ENCODE measurements at places on chromosomes 16 and 17. TPM values are rescaled to one million over a fixed set of nuclear protein-coding genes. Genes with fewer than 3 reads are reported as not detected.

DNA sequence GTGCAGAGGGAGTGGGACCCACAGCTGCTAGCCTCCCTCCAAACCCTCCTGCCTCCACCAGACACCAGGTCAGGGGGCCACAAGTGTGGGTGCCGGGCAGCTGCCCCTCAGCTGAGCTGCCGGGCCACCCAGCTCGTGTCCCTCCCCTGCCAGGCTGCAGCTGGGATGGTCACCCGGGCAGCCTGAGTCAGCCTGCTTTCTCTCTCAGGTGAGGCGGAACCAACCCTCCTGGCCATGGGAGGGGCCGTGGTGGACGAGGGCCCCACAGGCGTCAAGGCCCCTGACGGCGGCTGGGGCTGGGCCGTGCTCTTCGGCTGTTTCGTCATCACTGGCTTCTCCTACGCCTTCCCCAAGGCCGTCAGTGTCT is 6.9 kb downstream of the SLC16A3 start:
- no peak for DNase-seq

Gene CBLN1
- 1.9 TPM for polyA plus RNA-seq

Gene TAT
- not detected for polyA plus RNA-seq

Gene KRTAP9-2
- not detected for polyA plus RNA-seq

DNA sequence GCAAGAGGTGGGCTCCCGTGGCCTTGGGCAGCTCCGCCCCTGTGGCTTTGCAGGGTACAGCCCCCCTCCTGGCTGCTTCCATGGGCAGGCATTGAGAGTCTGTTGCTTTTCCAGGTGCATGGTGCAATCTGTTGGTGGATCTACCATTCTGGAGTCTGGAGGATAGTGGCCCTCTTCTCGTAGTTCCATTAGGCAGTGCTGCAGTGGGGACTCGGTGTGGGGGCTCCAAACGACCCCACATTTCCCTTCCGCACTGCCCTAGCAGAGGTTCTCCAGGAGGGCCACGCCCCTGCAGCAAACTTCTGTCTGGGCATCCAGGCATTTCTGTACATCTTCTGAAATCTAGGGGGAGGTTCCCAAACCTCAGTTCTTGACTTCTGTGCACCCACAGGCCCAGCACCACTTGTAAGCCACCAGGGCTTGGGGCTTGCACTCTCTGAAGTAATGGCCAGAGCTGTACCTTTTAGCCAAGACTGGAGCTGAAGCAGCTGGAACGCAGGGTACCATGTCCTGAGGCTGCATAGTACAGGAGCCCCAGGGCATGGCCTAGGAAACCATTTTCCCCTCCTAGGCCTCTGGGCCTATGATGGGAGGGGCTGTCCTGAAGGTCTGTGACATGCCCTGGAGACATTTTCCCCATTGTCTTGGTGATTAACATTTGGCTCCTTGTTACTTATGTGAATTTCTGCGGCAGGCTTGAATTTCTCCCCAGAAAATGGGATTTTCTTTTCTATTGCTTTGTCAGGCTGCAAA is 6.0 kb downstream of the PRKAR1A start:
- no peak for DNase-seq

DNA sequence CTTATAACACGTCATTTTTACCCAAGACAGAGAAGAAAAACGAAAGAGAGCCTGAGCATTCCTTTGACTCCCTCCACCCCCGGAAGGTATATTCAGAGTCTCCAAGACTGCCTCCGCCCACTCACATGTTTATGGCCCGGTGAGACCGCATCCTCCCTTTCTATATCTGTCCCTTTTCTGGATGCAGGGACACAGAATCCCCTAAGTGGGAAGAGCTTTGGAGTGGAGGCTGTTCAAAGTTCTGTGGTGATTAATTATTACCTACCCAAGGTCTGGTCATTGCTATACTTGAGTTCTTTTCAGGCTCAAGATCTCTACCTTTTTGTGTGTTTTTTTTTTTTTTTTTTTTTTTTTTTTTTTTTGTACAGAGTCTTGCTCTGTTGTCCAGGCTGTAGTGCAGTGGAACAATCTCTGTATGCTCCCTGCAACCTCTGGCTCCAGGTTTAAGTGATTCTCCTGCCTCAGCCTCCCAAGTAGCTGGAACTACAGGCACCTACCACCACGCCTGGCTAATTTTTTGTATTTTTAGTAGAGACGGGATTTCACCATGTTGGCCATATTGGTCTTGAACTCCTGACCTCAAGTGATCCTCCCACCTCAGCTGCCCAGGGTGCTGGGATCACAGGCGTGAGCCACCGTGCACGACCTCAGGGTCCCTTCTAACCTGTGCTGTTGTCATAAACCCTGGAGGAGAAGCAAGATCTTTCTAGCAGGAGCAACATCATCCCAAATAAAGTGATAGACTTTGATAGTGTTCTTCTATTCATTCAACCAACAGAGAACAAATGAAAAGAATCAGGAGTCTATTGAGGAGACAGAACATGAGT is 407.1 kb downstream of the WWOX start:
- no peak for DNase-seq

Gene RDM1
- polyA plus RNA-seq, result not detected

GRCh38 chr17:56937687-56938086 is 23.2 kb downstream of the COIL start:
- DNase-seq, result no peak

GRCh38 chr17:1123921-1124715 is 55.7 kb downstream of the ABR start:
- DNase-seq, result no peak

GRCh38 chr17:39744836-39745215 is 7.1 kb downstream of the GRB7 start:
- no peak for DNase-seq

Gene EXOC3L1
- polyA plus RNA-seq, result 7.0 TPM

GRCh38 chr16:82523815-82524214 is 103.0 kb upstream of the CDH13 start:
- DNase-seq, result no peak

Gene PPP1R27
- not detected for polyA plus RNA-seq

- DNase-seq, result no peak
Observed at GRCh38 chr17:14792746-14793145, 472.4 kb downstream of the PMP22 start.

Gene MT4
- not detected for polyA plus RNA-seq

DNA sequence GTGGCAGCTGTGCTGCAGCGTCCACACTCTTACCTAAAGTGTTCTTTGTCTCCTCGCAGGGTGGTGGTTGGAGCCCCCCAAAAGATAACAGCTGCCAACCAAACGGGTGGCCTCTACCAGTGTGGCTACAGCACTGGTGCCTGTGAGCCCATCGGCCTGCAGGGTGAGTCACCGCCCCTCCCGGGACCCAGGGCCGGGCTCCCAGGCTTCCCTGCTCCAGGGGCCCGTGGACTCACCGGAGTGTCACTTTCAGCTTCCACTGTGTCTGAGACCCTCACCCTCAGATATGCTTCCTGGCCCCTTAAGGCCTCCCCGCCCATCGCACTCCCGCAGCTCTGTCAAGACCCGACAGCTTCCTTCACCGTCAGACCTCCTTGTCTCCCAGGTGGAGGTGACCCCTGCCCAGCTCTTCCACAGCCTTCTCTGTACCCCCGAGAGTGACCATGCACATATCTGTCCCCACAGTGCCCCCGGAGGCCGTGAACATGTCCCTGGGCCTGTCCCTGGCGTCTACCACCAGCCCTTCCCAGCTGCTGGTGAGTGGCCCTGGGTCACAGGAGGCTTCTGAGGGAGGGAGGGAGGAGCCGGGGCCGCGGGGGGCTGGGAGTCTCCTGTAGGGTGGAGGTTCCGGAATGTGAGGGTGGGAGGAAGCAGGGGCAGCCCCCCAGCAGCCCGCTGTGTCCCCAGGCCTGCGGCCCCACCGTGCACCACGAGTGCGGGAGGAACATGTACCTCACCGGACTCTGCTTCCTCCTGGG is 1.8 kb downstream of the ITGAX start:
- no peak for DNase-seq

GRCh38 chr17:79658811-79659207 is 48.0 kb upstream of the RBFOX3 start:
- no peak for DNase-seq

DNA sequence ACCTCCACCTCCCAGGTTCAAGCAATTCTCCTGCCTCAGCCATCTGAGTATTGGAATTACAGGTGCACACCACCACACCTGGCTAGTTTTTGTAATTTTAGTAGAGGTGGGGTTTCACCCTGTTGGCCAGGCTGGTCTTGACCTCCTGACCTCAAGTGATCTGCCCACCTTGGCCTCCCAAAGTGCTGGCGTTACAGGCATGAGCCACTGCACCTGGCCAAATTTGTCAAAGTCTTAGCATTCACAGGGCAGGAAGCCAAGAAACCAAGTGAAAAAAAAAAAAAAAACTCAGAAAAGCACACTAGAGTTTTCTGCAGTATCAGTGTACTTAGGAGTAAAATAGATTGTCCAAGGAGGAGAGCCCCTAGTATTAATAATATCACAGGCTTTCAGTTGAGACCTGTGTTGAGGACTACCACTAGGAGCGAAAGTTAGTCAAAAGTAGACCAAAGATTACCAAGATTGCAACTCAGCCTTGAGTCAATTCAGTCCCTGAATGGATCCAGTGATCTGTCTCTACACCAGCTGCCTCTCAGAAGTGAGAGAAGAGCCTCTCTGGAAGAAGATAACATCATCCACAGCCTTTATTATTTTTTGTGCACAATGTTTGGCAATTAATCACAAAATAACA is 159.7 kb downstream of the CEP112 start:
- no peak for DNase-seq

Gene SPATA2L
- 15.0 TPM for polyA plus RNA-seq

GRCh38 chr16:85637808-85638647 is 24.9 kb downstream of the GSE1 start:
- no peak for DNase-seq

Gene TMEM100
- 5.3 TPM for polyA plus RNA-seq

DNA sequence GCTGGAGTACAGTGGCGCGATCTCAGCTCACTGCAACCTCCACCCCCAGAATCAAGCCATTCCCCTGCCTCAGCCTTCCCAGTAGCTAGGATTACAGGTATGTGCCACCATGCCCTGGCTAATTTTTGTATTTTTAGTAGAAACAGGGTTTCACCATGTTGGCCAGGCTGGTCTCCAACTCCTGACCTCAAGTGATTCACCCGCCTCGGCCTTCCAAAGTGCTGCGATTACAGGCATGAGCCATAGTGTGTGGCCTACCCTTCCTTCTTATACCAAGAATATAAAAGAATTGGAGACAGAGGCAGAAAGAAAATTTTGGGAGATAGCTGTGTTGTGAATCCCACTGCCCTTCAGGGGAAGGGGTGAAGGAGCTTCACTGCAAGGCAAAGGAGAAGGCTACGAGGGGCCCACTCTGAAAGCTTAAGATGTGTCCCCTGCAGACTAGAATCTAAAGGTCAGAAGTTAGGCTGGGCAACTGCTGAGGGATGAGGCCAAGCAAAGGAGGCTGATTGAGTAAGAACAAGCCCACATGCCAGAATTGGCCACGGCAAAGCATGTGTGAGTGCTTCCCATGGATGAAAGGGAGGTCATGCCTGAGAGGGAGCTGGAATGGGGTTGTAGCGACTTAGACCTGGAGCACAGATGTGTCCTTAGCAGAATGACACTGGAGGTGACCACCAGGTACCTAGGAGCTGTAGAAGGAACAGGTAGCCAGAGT is 8.4 kb upstream of the CRYBA1 start:
- no peak for DNase-seq

DNA sequence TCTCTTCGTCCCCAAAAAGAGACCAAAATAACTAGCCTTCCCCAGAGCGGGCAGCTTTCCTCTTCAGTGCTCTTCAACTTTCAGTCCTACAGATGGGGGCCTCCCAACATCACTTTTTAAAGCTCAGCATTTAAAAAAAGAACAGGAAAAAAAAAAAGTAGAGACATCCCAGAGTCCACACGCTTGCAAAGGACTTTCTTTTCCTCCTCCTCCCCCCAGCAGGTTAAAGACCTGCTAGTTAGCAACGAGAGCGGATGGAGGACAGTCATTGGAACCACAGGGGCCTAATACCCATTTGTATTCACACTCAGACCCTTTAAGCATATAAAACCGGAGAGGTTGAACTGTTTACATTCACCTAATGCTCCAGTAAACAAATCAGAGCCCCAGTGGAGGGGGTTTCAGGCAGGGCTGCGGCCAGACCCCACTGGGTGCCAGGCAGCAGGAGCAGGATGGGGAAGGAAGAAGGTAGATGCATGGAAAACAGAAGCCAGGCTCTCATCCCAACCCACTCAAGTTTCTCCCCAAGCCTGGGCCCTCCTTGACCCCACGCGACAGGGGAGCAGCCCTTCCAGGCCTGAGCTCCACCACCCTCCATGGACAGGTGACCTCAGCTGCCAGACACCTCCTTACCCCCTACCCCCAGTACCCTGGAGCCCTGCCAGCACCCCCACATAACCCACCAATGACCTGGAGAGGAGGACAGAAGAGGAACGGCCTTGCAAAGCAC is 15.2 kb downstream of the ZFHX3 start:
- DNase-seq, result no peak

GRCh38 chr17:6639586-6640535 is 650 bp downstream of the KIAA0753 start:
- DNase-seq, result peak; percentile 73

GRCh38 chr17:82351254-82351712 is 7.8 kb upstream of the TEX19 start:
- DNase-seq, result no peak

Gene FOXL1
- 0.57 TPM for polyA plus RNA-seq

Gene NUPR1
- polyA plus RNA-seq, result 64.9 TPM

- DNase-seq, result no peak
Observed at GRCh38 chr17:48990882-48991357, 6.3 kb upstream of the IGF2BP1 start.

GRCh38 chr17:5719976-5720375 is 135.7 kb upstream of the NLRP1 start:
- no peak for DNase-seq

GRCh38 chr17:40862985-40863733 is 3.9 kb downstream of the KRT12 start:
- DNase-seq, result no peak

DNA sequence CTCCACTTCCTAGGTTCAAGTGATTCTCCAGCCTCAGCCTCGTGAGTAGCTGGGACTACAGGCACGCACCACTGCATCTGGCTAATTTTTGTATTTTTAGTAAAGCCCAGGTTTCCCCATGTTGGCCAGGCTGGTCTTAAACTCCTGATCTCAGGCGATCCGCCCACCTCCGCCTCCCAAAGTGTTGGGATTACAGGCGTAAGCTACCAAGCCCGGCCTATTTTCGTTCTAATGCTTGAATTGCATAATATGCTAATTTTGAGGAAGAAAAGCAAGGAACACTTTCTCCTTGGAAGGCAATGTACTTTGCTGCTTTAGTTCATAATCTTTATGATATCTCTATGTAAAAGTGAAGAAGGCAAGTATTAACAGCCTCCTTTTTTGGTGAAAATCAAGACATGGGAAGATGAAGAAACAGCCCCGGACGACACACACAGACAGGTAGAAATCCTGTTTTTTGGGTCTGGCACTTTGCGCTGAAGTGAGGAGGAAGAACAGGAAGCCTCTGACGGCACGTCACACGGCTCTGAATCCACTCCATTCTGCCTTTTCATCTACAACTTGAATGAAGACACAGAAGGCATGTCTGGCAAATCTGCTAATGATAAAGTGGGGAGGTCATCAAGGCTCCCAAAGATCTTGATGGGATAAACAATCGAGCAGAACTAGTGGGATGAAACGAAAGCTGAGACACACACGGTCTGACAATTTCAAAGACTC is 24.9 kb downstream of the VPS53 start:
- DNase-seq, result no peak
